ENCODE measurements at places on chromosomes 7 and 10.

DNA sequence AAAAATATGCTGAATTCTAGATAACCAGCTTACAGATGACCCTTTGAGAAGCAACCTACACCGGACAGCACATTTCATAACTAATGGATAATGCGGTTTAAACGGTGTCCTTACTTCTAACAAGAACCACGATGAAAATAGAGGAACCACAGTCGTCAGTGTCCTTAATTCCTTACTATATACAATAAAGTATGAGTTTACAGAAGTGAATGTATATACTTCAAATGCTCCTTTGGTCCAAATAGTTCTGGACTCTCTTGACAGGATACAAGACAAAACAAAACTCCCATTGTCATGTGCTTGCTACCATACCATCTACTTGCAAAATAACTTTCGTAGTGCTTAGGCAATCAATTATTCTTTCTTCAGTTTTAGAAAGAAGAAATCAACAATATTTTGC lies 2.4 kb downstream of the NAMPT start:
- no peak for DNase-seq

DNA sequence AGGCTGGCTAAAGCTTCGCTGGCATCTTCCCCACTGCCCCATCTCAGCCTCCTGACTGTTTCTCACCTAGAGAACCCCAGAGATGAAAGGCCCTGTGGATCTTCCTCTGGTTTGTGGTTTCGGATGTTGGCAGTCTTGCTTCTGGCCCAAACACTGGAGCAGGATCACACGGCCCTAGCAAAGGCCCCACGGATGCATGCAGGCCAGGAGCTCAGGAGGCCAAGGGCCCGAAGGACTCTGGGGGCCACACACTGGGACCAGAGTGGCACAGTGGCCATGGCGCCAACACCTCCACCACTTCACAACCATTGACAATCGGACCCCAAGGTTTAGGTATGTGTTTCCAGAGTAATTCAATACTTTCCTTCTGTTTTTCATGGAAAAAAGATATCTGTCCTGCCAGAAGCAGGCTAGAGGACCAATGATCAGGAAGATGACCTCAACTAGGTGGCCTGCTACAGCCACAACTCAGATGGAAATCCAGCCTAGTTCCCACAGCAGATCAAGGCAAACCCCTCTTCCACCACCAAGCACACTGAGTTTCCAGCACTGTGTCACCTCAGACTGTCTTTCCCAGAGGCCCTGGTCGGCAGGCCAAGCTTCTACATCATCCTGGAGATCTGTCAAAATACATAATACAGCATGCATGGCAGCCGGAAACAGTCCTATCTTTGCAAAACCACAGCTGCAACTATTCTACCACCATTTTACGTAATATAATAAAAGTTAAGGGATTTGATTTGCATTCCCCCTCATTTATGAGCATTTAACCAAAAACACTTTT lies 53.0 kb downstream of the CTBP2 start:
- no peak for DNase-seq

GRCh38 chr7:128006550-128007302 lies 24.5 kb downstream of the LRRC4 start:
- DNase-seq = no peak

- DNase-seq = no peak
These were observed 807.6 kb downstream of the DNAJB9 start for GRCh38 chr7:109377076-109377884.

GRCh38 chr7:359766-360361 lies 69.9 kb downstream of the FOXL3 start:
- no peak for DNase-seq

DNA sequence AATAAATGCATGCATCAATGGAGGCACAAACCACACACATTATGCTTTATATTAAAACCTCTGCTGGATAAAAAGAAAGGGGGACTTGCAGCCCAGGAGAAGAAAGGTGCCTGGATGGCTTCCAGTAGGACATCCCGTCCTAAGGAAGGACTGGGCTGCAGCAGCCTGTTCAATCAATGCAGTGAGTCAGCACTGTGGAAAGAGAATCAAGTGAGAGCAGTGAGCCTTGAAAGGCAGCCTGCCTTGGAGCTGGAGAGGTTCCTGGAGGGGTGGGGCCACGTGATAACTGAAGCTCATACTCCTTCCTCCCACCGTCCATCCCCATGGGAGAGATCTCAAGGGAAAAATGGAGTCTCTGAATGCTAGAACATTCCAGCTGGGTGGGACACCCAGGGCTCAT lies 501.2 kb downstream of the ADRA2A start:
- DNase-seq = no peak

- DNase-seq = no peak
These were observed 5.3 kb upstream of the KLRG2 start for GRCh38 chr7:139488810-139489209.

DNA sequence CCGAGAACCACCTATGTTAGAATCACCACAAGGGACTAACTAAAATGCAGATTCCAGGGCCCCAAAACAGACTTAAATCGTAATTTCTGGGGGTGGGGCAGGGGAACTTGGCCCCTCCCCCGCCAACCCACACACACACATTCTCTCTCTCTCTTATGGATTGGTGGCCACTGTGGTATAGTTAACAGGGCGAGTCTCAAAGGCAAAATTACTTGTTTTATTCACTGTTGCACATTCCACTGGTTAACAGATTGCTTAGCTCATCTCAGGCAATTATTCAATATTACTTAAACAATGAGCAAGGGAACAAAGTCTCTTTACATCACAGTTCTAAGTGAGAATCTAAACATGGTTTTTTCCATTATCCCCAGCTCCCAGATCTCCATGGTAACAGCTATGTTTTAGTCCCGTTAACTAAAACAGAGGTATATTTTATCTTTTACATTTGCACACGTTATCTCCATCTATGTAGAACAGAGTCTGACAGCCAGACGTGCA lies 38.5 kb downstream of the IGF2BP3 start:
- no peak for DNase-seq

GRCh38 chr7:8179486-8179885 lies 82.5 kb downstream of the ICA1 start:
- DNase-seq = no peak

- DNase-seq = no peak
These were observed 14.1 kb downstream of the PFKP start for GRCh38 chr10:3081383-3081981.

Measured in NCI-H2227 treated with DMSO at 0.1 percent for 48 hours (cell line).